ENCODE measurements at places on chromosomes 3 and 15.

GRCh38 chr3:176992565-176992964 is 204.7 kb downstream of the TBL1XR1 start:
- no peak for DNase-seq

DNA sequence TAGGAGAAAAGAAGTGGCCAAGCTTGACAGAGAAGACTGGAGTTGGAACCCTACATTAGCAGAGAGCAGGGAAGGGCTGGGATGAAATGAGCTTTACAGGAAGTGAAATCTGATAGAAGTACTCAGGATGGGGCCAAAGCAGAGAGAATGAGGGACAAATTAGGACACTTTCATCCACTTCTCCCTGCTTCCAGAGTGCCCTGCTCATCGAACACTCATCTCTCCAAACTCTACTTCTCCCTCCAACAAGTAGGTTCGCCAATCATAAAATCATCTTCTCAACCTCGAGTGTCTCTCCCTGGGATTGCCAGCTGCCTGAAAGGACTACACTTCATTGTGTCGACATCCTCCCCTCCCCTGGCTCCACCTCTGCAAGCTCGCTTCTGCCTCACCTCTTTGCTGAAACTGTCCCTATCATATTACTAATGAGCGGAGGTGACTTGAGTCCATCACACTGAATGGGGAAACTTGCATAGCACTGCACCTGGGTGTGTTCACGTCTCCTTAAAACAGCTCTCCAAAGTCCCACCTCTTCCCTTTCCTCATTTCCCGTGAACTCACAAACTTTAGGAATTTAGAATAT is 365.8 kb downstream of the FOXP1 start:
- DNase-seq = no peak

- DNase-seq = no peak
These were observed 8.8 kb downstream of the NEK10 start for GRCh38 chr3:27360113-27361078.

- no peak for DNase-seq
These were observed 66.1 kb downstream of the EPHA3 start for GRCh38 chr3:89173546-89173945.

- DNase-seq = no peak
These were observed 589.6 kb downstream of the IGSF11 start for GRCh38 chr3:118445036-118445435.

GRCh38 chr3:187125319-187126031 is 13.8 kb downstream of the RPL39L start:
- no peak for DNase-seq

- no peak for DNase-seq
These were observed at the start of gene UBA7 for GRCh38 chr3:49813497-49814174. UBA7 (minus strand) TSS chr3:49813953; CDS start chr3:49813787, 166 bp downstream.

- no peak for DNase-seq
These were observed 68.5 kb downstream of the WWTR1 start for GRCh38 chr3:149589332-149589731.

GRCh38 chr3:108088697-108089096 is 2.1 kb downstream of the CD47 start:
- DNase-seq = peak; percentile 27

- DNase-seq = no peak
These were observed 236.1 kb downstream of the OCA2 start for GRCh38 chr15:27863000-27863399.

GRCh38 chr3:137032465-137033120 is 74.8 kb downstream of the IL20RB start:
- DNase-seq = peak; percentile 75

- no peak for DNase-seq
These were observed 239.1 kb upstream of the CFAP20DC start for GRCh38 chr3:59288951-59289350.

DNA sequence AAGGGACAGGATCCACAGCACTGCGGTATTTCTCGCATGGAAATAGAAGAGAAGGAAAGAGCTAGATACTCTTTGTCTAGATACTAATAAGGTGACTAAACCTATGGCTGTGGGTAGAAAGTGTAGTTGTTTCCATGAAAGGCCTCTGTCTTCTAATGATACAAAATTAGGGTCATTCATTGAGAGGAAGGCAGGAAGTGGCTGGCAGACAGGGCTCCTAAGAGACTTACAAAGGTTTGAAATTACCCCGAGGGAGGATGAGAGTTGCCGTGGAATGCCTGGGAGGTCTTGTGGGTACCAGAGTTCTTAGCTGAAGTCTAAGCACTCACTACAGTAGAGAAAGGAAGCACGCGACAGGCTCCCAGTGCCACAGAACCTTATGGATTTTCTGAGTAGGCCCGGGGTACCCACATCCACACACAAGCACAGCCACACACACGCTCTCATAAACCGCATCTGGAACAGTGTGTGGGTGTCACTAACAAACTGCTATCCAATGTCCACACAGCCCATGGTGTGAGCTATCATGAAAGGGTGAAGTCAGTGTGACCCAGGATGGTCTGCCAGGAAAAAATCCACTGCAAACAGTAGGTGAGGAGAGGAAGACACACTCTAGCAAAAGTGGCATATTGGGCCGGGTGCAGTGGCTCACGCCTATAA is 221.4 kb downstream of the FAM43A start:
- DNase-seq = no peak

DNA sequence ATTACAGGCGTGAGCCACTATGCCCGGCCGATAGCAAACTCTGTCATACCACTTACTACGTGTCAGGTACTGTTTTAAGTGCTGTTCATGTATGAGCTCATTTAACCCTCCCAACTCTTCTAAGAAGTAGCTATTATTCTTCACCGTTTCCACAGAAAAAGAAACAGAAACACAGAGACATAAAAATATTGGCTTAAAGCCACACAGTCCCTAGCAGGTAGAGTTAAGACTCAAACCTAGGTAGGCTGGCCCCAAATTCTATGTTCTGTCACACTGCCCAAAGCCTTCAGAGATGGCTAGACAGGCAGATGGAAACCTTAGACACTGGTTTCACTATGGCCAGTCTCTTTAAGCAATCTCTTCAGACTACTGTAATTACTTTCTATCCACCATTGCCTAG is 149.8 kb upstream of the KCNMB2 start:
- DNase-seq = no peak

GRCh38 chr3:110791995-110792686 is 279.5 kb upstream of the NECTIN3 start:
- DNase-seq = no peak

DNA sequence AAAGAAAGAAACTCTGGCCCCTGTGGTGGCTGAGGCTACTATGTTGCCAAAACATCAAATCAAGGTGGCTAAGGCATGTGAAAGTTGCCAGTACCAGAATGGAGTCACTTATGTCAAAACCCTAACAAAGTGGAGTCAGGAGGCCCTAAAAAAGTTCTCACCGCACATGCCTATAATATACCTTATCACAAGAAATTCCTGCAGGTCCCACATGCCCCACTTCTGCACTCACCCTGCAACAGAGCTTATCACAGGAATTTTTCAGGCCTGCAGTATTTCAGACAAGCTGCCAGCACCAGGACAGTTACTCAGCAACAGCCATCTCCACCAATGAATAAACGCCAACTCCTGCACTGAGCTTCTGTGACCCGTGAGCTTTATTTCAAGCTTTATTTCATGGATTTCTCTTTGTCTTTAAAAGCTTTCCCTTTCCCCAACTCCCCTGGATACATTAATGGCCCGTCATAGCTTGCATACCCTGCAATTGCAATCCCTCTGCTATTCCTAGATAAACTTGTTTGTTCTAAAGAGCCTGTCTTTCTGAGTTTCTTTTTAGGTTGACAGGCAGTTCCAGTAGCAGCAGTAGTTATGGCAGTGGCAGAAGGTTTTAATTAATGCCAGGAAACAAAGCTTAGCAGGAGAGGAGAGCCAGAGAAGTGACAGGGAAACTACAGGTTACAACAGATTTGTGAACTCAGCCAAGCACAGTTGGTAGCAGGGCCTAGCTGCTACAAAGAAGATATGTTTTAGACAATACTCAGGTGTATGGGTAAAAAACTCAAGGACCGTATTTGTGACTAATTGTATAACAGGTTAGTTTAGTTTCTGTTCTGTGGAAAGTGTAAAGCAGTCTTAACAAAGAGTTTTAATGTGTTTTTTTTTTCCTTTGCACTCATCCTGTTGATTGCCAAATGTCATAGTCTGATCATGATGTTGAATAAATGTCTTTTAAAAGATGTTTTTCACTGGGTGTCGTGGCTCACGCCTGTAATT is 15.9 kb upstream of the TMEM42 start:
- no peak for DNase-seq

DNA sequence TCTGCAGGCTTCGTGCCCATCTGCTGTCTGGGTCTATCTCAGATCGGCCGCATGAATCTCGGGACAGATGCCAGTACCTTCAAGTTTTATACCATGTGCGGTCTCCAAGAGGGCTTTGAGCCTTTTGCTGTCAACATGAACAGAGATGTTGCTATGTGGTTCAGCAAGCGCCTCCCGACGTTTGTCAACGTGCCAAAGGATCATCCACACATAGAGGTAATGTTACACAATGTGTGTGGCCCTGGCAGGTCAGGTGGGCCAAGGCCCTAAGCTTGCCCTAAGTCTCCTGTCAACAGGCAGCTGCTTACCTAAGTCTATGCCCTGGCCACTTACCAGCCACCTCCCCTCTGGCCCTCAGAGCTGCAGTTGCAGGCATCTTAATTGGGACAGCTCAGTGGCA is 324.0 kb upstream of the CHRM5 start:
- DNase-seq = no peak

DNA sequence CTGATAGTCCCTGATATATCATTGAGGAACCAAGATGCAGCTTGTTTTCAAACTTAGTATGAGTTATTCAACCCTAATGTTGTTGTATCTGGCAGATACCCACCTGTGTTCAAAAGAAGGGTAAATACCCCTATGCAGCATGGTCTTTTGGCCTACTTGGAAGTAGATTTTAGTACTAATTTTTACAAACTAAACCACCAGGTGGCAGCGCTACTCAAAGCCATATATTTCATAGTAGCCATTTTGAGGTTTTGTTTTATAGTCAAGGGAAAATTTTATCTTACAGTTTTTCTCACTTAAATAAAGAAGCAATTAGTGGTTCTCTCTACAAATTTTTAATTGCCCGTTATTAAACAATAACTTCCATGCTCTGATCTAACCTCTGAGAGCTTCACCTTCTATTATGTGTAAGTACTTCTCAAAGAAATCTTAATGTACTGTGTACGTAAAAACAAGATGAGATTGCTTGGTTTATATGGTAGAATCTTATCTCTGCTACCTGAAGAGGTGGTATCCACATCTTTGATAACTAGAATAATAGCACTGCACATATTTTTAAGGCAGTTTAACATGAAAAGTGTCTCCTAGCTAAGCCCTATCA is 31.5 kb upstream of the MLF1 start:
- DNase-seq = peak; percentile 42

DNA sequence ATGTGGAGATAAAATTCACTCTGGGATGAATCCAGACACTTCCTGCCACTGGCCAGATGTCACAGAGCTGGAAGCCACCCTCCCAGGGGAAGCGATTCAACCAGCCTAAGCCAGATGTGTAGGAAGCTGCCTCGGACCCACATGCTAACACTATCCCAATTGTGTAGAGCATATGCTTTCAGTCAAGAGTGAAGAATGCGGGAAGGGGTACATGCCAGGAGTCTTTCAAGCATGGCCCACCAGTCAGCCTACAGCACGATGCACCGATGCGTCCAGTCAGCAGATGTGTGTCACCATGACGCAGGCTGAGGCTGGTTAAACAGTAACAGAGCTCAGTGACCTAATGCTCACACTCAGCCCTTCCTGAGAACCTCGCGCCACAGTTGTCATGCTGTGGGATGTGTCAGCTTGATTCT is 38.8 kb upstream of the BNC1 start:
- no peak for DNase-seq

- peak; percentile 72 for DNase-seq
These were observed 492 bp downstream of the TMCC1 start for GRCh38 chr3:129892857-129893580.

DNA sequence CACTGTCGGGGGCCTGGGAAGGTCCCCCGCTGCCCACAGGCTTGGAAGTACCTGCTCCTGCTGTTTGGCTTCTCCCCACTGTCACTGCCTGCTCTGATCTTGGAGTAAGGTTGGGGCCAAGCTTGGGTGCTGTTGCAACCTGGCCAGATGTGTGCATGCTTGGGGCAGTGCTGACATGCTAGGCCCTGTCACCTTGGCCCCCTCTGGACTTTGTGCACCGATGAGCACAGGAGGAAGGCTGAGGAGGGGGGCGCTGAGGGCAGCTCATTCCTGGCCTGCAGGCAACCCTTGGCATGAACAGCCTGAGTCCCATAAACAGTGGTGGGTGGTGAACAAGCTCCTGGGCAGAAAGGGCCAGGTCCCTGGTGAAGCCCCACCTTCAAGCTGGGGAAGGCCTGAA is 4.0 kb upstream of the XCR1 start:
- DNase-seq = no peak

GRCh38 chr3:171007316-171007715 is 19.2 kb downstream of the SLC2A2 start:
- DNase-seq = no peak

GRCh38 chr3:42529468-42529867 is 27.0 kb downstream of the VIPR1 start:
- no peak for DNase-seq

- no peak for DNase-seq
These were observed 14.2 kb upstream of the ST6GAL1 start for GRCh38 chr3:186915806-186916796.

DNA sequence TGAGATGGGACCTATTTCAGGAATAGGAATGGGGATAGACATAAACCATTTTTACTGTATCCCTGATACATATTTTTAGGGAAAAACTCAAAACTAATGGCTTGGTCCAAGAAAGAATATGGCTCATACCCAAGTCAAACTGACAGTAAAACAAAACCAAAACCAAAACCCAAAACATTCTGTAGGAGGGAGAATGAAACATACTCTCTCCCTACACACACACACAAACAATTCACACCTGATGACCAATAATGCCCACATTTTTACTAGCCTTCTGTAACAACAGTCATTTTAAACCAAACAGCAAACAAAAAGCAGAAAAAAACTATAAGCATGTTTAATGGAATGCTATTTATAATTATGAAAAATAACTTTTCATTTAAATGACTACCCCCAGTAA is 74.9 kb downstream of the NBEAL2 start:
- no peak for DNase-seq

DNA sequence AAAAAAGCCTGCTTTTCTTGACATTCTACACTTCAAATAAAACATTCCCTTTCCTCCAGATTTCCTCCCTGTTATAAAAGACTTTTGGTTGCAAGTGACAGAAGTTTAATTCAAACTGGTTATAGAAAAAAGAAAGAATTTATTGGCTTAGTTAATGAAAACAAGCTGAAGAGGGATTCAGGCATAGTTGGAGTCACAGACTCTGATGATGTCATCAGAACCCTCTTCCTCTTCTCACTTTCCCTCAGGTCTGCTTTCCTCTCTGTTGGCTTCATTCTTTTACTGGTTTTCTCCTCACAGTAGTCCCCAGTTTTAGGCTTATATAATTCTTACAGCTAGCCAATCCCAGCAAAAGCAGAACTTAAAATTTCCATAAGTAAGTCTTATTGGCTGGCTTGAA is 32.0 kb upstream of the MBNL1 start:
- no peak for DNase-seq

GRCh38 chr3:127954640-127955039 is 39.6 kb downstream of the KBTBD12 start:
- no peak for DNase-seq

Measured in effector memory CD8-positive, alpha-beta T cell (primary cell).